AG20443 (cell line): ENCODE measurements at places on chromosomes 4 and X.

DNA sequence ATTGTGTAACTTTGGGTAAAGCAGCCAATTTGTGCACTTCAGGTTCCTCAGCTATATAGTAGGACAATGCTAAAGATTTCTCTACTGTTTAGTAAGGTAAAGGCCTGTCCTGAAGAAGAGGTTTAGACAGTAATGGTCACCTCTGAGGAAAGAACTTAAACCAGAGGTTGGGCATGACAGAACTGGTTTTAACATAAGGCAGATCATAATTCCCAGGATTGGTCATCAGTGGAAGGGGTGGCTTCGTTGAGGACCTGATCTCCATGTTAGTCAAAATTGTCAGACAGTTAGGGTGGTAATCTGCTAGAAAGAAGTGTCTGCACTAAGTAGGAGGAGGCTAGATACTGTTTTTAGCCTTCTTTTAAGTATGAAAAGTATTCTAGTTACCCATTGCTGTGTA is 4.1 kb downstream of the RP2 start:
- DNase-seq, result no peak

GRCh38 chr4:84582988-84583875 is at the start of gene CDS1:
Gene CDS1, plus strand, starts transcription at chr4:84583127. Its CDS starts 275 bp downstream, at chr4:84583402.
- DNase-seq, result peak; percentile 53

DNA sequence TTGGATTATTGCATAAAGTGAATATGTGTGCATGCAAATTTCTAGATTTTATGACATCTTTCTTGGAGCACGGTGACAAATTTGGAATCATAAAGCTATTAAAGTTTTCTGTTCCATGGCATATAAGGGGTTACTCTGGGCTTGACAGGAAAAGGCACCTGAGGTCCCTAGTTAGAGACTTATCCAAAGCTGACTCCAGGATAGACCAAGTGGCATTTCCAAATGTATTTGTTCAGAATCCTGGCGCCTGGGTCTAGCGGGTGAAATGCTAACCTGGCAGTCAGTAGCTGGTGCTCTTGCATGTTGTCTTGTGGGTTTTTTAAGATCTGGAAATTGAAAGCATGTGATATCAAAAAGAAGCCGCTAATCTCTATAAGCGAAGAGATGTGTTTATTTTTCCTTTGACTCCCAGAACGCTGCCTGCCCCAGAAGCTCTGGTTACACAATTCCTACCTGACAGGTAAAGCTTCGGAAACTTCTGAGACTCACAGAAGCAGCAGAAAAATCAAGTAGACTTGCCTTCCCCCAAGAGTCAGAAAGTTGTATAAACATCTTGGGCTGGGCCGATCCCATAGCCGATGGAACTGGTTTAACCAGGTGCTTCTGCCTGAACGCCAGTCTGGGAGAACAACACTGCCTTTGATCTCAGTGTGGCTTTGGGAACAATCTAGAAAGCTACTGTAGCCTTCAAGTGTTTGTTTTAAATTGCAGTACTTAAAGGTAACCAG is 12.9 kb upstream of the ZCCHC4 start:
- no peak for DNase-seq

DNA sequence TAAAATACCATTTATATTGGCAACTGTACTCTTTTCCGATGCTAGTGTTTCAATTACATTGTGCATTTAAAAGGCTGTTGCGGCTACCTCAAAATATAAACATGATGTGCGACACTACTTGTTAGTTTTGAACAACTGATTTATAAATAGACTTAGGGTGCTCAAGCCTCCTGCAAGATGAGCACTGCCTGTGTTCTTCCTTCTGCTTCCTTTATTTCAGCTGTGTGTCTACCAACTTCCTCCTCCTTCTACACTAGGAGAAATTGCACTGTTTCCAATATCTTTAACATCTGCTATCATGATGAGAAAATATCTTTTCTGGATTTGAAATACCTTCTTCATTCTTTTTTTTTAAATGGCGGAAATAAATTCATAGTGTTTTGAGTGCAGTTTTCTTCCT is 24.0 kb downstream of the TET2 start:
- DNase-seq, result no peak

GRCh38 chr4:125522992-125523391 is 208.2 kb downstream of the FAT4 start:
- no peak for DNase-seq

DNA sequence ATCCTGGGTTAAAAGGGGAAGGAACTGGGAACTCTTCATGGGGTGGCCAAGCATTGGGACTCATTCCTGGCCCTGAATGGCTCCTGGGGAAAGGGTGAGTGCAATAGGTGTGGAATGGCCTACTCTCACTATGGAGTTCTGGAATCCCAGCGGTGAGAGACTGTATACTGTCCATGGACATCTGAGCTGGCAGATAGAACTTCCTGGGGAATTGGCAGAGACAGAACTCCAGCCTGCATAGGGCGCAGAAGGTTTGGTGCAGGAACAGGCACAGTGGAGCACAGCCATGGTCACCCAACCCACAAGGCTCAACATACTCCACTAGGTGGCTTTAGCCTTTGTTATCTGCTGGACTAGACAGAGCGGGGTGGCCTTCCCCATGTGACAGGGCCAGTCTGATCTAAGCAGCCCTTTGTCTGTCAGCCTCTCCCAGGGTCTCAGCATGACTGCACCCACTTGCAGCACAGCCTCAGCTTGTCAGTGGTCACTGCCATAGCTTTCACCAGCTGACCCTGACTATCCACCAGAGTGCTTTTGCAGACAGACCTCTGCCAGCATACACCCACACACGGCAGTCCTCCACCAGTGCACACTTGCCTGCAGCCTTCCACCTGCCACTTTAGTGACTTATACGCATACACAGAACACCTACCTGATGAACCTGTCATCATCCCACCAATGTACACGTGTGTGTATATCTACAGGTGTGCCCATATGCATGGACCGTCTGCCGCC is 48.4 kb downstream of the TECRL start:
- DNase-seq, result no peak

GRCh38 chrX:40016749-40017148 is 81.0 kb downstream of the BCOR start:
- no peak for DNase-seq

DNA sequence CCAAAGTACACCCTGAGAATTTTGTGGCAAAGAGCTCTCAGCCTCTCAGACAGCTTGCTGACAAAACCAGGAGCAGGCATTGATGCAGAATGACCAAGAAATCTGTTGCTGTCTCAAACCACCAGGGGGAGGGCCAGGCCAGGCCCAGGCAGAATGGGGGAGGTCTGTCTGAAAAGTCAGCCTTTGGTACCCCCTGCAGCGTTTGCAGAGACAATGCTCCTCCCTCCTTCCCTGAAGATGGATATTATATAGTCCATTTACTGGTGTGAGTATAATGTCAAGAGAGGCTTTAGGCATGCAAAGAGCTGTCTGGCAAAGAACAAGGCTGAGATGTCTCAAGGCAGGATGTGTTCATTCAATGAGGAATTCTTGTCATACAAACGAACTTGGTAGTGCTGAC is 52.9 kb upstream of the TRPC5OS start:
- peak; percentile 46 for DNase-seq

- peak; percentile 9 for DNase-seq
These were observed 69.2 kb upstream of the GRID2 start for GRCh38 chr4:92234393-92235176.

GRCh38 chr4:104494822-104495559 is at the start of gene CXXC4:
Gene CXXC4, minus strand, starts transcription at chr4:104494894. Its CDS starts 3,092 bp downstream, at chr4:104491802.
- peak; percentile 65 for DNase-seq

GRCh38 chr4:152605641-152606335 is 69.9 kb upstream of the FBXW7 start:
- peak; percentile 90 for DNase-seq

DNA sequence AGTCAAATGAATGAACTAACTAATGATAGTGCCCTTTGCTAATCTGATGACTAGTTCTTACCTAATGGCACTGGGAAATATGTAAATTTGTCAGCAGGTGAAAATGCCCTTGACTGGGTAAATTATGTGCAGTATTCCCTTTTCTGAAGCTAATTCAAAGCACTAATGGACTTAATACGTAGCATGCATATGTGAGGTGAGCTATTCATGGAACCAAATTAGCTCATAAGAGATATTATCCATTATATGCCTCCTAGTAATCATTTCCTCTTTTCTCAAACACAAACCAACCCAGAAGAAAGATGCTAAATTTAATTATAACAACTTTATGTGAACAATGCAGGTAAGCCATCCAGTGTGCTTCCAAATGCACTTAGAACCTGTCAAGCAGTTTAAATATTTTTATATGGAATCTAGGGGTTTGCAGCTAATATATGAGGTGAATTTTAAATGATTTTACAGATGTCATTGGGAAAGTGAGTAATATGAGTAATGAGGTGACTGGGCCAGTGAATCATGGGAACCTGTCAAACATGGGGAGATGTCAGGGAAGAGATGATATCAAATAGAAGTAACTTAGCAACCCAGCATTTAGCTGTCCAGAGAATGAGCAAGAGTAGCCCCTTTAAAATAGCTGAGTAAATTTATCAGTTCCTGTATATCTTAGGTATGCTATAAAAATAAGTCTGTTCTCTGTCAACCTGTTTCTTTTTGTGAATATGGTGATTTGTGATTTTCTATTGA is 315.0 kb downstream of the AFF2 start:
- no peak for DNase-seq

DNA sequence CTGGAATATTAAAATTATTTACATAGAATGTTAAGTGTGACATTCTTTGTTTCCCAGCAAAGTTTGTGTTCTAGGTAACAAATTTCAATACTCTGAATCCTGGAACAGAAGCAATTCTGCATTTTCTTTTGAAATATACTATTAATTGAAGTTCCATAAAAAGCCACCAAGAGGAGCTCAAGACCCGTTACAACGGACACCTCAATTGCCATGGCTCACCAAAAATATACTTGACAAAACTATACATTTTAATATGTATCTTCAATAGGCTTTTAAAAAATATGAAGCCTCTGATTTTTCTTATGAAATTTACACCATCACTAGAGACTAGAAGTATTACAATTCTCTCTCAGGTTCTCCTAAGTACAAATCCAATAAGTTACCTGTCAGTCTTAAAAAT is 111.4 kb downstream of the NYX start:
- peak; percentile 13 for DNase-seq

- DNase-seq, result peak; percentile 69
These were observed at the start of gene NDUFC1 for GRCh38 chr4:139301821-139302611. Gene NDUFC1, minus strand, starts transcription at chr4:139302477. Its CDS starts 6,679 bp downstream, at chr4:139295798.

DNA sequence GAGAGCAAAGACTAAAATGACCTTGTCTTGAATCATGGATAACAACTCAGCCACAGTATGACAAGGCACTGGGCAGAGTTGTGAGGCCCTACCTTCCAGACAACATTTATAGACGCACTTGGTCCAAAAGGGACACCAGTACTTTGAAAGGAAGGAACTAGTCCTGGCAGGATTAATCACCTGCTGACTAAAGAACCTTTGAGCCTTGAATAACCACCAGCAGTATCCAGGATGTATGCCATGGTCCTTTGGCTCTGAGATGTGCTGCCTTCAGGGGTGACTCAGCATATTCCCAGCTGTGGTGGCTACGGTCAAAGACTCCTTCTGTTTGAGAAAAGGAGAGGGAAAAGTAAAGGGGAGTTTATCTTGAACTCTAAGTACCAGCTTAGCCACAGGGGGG is 118.1 kb upstream of the PRR32 start:
- no peak for DNase-seq

DNA sequence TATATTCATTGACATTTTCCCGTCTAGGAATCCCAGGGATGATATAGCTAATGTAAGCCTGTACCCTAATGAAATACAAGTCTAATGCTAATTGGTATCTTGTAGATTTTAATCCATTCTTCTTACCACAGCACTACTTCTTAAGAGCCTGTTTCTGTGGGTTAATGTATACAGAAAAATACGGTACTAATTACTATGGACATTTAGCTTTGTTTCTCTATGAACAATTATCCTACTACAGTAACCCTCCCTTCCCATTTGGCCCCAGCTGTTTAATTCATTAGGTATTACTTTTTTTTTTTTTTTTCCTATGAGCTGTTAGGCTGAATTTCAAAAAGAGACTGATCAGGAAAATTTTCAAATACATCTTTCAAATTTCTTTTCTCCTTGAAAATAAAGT is 245.1 kb upstream of the SLC7A11 start:
- DNase-seq, result no peak

DNA sequence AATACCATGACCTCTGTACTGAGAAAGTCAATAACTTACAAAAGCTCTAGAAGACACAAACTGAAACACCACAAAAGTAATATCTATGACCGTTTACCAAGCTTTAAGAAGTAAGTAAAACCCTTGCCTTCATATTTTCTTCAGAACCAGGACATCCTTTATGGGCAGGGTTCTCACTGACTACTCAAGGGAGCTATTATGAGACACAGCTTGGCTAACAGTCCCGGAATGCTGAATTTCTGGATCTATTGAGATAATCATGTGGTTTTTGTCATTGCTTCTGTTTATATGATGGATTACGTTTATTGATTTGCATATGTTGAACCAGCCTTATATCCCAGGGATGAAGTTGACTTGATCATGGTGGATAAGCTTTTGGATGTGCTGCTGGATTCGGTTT is 19.9 kb upstream of the CDS1 start:
- no peak for DNase-seq

GRCh38 chr4:140637836-140638235 is 69.1 kb upstream of the UCP1 start:
- peak; percentile 47 for DNase-seq

DNA sequence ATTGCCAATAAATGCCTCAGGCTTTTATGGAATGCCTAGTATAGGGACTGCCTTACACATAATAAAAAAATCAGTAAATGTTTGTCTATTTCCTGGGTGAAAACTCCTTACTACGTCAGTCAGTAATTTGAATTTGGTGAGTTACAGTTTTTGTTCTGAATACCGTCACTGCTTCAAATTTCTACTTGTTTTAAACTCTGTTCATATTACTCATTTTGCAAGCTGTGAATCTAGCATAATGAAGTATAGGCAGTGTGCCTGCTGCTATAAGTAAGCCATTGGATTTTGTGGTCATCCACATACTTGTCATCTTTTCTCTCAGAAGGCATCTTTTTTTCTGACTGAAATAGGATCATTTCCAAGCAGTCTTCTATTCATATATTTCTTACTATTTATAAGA is 43.1 kb downstream of the SYNPO2 start:
- DNase-seq, result no peak

DNA sequence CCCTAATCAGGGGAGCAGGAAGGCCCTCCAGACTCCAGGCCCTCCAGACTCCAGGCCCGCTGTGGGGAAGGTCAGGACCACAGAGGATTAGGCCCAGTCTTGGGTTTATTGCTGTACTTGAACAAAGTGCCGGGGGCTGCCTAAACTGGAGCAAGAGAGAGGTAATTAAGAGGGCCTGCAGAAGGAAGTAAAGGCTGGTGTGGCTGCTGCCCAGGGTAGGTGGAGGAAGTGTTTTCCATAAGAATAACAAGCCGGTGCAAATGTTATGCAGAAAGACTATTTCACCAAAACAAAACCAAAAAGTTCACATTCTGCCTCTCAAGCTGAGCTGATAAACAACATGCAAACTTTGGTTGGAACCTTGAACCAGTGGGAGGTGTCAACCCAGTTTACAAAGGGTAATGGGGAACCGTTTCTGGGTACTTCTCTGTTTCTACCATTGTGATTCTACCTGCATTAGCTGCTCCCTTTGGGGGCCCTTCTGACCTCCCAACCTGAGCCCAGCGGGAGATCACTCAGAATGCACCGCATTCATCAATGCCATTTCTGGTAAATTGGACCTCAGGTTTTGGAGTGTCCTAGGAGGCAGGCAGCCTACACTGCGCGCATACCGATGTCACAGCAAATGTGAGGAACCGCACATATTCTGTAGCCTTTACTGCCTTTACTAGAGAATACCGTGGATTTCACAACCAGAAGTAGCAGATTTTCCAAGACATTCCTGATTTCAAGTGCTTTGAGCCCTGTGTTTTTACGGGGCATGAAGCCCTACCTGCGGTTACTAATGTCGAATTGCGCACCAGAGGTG is 59.7 kb upstream of the BCOR start:
- no peak for DNase-seq

GRCh38 chr4:182698212-182698611 is 219.0 kb downstream of the DCTD start:
- no peak for DNase-seq
